ENCODE measurements at places on chromosomes 4 and X.

- DNase-seq = no peak
Measured at GRCh38 chr4:47972181-47972580, 44.3 kb downstream of the CNGA1 start.

DNA sequence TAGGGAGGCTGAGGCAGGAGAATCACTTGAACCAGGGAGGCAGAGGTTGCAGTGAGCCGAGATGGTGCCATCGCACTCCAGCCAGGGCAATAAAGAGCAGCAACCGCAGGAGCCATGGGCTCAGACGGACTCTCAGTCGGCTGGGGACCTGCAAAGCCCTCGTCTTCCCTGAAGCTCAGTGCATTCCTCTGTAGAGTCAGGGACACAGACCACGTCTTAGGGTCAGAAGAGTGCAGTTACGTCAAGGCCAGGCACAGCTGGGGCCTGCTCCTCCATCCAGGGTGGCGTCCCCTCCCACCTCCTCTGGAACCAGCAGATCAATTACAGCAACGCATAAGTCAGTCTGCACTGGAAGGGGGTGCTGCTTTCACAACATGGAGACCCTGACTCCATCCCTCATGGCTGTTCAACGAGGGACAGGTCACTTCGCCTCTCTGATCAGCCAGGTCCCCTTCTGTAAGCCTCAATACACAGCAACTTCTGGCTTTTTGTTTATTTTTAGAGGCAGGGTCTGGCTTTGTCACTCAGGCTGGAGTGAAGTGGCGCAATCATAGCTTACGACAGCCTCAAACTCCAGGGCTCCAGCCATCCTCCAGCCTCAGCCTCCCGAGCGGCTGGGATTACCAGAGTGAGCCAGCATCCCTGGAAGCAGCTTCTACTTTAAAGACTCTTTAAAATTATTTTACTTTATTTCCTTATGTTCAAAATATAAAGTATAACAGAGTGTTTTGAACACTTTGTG is 76.4 kb downstream of the ZFYVE28 start:
- DNase-seq = peak; percentile 43

DNA sequence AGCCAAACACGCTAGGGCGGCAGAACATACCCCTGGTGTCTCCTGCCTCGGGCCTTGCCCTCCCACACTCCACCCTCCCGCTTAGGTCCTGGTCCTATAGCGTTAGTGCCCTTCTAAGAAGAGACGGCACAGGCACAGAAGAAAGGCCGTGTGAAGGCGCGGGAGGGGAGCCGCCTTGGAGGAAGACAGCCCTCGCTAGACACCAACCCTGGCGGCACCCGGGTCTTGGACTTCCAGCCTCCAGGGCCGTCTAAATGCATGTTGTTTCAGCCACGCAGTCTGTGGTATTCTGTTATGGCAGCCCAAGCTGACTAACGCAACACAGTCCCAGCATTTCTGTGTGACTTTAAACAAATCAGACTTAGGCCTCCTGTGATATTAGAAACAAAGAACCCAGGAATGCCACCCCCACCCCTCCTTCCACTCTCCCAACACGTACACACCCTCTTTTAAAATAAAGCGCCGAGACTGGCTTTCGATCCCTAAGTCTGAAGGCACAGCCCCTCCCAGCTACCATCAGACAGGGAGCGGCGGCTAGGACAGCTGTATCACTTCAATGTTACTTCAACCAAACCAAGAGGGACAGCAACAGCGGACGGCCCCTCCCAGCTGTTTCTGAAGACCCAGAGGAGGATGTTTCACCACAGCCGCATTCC is 128.0 kb downstream of the AFAP1 start:
- no peak for DNase-seq

DNA sequence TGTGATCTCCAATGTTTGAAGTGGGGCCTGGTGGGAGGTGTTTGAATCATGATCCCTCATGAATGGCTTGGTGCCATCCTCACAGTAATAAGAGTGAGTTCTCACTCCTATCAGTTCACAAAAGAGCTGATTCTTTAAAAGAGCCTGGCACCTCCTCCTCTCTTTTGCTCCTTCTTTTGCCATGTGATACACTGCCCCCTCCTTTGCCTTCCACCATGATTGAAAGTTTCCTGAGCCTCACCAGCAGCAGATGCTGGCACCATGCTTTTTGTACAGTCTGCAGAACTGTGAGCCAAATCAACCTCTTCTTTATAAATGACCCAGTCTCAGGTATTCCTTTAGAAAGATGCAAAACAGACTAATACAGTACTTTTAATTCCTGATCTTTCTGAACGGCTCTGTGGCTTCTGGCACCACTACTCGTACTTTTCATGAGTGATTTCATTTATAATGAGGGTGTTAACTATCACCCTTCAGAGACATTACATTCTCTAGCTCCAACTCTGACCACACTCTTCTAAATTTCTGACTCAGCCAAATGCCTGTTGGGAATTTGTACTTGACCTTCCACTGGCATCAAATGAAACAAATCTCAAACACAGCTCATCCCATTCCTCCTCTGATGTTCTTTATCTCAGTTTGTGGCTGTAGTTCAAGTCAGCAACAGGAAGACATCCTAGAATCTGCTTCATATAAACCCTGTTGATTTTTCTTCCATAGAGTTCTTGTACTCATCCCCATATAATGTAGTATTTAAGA is 4.2 kb downstream of the UFSP2 start:
- DNase-seq = no peak

- DNase-seq = no peak
Measured at GRCh38 chr4:54185044-54185780, 43.9 kb upstream of the PDGFRA start.
